ENCODE measurements at places on chromosomes 16 and 17. TPM values are rescaled to one million over a fixed set of nuclear protein-coding genes. Genes with fewer than 3 reads are reported as not detected.

DNA sequence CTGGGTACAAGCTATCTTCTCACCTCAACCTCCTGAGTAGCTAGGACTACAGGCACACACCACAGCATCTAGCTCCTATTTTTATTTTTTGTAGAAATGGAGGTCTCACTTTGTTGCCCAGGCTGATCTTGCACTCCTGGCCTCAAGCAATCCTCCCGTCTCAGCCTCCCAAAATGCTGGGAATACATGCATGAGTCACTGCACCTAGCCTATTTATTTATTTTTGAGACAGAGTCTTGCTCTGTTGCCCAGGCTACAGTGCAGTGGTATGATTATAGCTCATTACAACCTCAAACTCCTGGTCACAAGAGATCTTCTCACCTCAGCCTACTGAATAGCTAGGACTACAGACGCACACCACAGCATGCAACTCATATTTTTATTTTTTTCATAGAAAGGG, 40.1 kb upstream of the RGS9 start:
- no peak for DNase-seq

DNA sequence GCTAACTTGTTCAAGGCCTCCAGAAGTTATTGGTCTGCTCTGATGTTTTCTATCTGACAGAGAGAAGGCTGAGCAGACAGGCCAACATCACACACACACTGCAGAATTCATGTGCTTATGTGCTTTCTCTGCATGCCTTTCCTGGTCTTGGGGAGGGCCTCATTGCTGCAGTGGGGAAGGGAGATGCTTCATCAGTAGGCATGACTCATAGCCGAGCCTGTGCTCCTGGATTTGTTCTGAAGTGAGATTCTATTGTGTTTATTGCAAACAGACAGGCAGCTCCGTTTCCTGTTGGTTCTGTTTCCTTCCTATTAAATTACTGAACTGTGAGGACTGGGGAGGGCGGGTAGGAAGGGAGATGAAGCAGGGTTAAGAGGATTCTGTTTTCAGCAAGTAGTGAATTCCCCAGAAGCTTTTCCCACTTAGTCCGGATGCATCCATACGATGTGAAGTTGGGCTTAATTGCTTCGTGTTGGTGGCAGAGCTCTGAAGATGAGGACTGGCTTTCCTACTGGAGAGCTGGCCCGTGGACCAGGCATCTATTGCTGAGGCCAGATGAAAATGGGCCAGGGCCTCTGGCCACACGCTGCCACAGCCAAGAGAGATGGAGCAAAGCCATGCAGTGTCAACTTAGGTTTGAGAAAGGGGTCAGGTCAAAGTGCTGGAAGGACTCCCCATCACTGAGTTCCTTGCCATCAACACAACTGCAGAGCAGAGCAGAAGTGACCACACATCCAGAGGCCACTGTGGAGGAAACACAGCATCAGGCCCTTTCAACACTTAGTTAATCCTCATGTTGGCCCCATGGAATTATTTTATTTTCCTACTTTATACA, 179.3 kb downstream of the UTP18 start:
- peak; percentile 19 for DNase-seq

- DNase-seq: no peak
Observed at GRCh38 chr17:58412961-58413586, 4.3 kb downstream of the RNF43 start.

- DNase-seq: no peak
Observed at GRCh38 chr16:68227850-68228553, 7.9 kb downstream of the ESRP2 start.

DNA sequence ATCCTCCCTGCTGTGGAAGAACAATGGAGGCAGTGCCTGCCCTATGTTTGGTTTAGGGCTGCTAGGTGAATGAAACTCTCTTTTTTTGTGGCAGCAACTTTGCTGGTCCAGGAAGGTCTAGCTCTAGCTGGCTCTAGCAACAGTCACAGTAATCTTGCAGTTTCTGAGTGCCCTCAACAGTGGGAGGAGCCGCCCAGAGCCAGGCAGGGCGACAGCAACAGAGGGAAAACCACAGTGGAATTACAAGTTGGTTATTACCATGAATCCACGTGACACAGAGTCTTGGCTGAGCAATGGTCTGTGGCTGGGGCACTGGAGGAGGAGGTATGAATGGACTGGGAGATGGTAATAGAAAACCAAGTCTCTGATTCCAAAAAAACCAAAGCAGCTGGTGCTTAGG, 10.3 kb downstream of the HSPB9 start:
- peak; percentile 49 for DNase-seq

- no peak for DNase-seq
Observed at GRCh38 chr16:6362321-6362720, 970.3 kb upstream of the RBFOX1 start.

GRCh38 chr16:12800817-12801216, 2.9 kb downstream of the CPPED1 start:
- no peak for DNase-seq

DNA sequence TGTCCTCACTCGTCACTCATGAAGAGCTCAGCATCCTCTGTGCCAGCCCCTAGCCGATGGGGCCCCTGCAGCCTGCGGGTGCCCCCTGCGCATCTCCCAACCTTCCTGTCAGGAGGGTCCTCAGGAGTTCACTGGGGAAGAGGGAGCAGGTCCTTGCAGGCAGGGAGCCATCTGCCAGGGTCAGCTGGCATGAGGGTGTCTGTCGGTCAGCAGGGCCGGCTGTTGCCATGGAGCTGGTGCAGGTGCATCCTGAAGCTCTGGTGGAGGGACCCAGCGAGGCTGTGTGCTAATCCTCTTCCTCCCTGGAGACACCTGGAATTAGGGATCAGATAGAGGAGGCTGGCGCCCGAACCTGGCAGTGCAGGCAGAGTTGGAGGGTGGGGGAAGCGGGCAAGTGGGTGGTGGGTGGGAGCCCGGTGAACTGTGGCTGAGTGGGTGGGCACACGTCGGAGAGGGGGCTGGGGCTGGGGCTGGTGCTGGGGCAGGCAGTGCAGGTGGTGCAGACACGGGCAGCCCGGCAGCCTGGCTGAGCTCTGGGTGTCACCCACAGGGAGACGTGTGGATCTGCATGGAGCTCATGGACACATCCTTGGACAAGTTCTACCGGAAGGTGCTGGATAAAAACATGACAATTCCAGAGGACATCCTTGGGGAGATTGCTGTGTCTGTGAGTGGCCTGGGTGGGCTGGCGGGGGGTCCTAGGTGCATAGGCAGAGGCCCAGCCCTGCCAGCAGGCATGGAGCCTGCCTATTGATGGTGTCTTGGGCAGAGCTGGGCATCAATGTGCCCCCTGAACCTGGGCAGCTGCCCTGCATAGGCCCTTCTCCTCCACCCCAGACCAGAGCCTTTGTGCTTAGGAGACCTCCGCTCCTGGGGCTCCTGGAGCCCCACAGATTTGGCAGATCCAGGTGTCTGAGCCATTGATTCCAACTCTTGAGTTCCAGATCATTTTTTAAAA, 17.4 kb downstream of the MAP2K3 start:
- no peak for DNase-seq

- no peak for DNase-seq
Observed at GRCh38 chr17:19275457-19276127, 38.4 kb downstream of the EPN2 start.

DNA sequence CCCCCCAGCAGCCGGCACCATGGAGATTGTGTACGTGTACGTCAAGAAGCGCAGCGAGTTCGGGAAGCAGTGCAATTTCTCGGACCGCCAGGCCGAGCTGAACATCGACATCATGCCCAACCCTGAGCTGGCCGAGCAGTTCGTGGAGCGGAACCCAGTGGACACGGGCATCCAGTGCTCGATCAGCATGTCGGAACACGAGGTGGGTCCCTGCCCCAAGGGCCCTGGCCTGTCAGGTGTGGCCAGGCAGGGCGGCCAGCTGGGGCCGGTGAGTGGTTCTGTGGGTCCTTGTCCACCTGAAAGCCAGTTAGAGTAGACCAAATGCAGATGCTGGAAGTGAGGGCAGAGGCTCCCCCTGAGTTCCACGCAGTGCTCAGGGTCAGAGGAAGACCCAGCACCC, 7.8 kb downstream of the DNAI2 start:
- no peak for DNase-seq

DNA sequence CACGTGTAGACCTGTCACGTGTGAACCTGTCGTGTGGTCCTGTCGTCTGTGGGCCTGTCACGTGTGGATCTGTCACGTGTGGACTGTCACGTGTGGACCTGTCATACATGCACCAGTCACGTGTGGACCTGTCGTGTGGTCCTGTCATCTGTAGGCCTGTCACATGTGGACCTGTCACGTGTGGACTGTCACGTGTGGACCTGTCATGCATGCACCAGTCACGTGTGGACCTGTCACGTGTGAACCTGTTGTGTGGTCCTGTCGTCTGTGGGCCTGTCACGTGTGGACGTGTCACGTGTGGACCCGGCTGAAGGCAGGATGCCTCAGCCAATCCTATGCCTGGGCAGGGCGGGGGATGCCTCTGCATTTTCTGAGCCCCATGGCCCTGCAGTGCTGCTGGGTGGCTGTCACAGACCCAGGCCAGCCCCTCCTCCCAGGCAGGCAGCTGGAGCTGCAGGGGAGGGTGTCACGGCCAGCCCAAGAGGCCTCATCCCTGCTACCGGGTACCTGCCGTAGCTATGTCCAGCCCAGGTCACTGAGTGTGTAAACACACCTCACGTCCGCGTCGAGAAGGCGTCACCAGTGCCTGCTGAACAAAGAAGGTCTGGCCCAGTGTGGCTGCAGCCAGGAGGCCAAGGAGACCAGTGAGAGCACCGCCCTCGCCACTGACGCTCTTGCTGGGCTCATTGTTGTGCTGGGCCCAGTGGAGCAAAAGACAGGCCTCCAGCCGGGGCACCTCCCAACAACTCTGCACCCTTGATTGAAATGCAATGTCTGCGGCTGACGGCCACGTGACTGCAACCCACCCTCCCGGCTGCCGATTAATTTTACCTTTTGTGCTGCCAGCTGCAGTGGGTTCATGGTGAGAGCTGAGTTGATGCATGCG, 18.6 kb upstream of the ACSF3 start:
- no peak for DNase-seq

DNA sequence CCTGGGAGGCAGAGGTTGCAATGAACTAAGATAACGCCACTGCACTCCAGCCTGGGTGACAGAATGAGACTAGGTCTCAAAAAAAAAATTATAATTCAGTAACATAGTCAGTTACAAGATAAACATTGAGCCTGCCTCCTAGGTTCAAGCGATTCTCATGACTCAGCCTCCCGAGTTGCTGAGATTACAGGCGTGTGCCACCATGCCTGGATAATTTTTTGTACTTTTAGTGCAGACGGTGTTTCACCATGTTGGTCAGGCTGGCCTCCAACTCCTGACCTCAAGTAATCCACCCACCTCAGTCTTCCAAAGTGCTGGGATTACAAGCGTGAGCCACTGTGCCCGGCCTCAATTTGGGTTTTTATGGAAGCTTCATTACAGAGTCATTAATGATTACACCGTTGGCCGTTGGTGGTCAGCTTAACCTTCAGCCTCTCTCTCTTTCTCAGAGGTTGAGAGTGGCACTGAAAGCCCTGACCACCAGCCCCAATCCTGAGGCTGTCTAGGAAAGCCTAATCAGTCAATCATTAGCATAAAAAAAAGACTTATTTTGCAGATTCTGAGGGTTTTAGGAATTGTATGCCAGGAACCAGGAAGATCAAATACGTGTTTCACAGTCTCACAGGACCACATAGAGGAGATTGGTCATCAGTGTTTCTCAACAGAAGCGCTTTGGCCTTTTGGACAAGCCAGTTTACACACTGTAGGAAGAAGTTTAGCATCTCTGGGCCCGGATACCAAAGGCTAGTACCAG, 1.3 kb upstream of the LRRC37A3 start:
- DNase-seq: no peak

DNA sequence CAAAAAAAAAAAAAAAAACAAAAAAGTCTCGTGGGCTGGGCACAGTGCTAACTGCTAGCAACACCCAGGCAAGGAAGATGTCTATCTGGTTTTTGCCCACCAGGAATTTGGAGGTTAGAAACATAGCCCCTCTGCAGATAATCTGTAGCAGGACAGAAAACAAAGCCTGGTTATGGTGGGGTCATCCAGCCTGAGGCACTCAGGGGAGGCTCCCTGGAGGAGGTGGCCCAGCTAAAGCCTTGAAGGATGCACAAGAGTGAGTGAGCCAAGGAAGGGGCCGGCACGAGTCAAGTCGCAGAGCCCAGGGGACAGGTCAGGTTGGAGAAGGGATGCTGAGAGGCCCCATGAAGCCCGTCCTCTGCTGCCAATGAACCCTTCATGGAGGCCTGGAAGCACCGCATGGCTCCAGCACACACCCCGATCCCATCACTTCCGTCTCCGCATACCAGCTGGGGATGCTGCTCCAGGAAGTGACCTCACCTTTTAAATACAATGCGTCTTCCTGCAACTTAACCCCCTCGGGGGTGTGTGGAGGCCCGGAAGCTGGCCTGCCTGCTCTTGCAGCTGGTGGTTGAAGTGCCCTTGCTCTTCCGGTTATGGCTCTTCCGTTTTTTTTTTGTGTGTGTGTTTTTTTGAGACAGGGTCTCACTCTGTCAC, 86.5 kb downstream of the ENGASE start:
- DNase-seq: no peak

DNA sequence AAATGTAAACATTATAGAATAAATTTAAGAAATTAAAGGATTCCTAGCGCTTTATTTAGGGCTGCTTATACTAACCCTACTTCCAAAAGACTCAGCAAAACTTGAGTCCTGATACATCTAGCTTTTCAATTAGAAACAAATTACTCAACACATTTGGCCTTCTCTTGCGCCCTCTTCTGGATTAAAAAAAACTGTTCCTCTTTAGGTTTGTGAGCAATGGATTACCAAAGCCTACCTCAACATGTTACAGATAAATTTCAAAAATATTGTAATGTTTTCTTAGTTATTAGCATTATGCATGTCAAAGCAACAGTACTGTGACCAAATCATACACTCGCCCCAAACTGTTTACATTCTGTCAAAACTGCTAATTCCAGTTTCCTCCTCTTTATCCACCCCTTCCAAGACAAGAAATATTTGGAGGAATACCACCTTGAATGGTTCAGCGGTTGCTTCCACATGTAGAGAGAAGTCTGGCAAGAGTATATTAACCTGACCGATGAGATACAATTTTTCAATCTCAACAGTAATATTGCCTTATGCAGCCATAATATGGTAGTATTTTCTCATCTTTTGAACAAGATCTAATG, 2.7 kb downstream of the NUFIP2 start:
- no peak for DNase-seq

GRCh38 chr16:89898201-89898967, 20.3 kb upstream of the MC1R start:
- no peak for DNase-seq

DNA sequence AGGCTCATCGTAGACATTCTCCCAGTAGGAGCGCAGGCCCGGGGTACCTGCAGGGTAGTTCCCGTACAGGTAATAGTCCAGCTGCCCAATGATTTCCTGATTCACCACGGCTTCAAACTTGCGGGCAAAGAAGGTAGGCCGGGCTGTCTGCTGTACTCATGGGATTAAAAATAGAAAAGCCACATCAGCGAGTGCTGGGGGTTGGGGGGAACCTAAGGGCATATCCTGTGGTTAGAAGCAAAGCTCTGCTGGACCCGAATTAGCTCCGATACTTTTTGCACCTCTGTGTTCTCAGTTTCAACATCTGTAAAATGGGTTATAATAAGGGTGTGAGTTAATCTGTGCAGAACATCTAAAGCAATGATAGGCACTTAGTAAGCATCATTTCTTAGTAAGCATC, 336.2 kb downstream of the XYLT1 start:
- DNase-seq: no peak

GRCh38 chr16:65037556-65037955, 84.3 kb downstream of the CDH11 start:
- DNase-seq: no peak

Gene NPIPA2
- total RNA-seq: not detected

Gene CES5A
- 0.16 TPM for total RNA-seq

Gene ABCC12
- total RNA-seq: 1.2 TPM

Gene CYGB
- 1.2 TPM for total RNA-seq

Gene KRTAP2-3
- not detected for total RNA-seq

Gene CDH1
- 1.1 TPM for total RNA-seq

Gene KRTAP4-9
- total RNA-seq: not detected

Gene TNFRSF17
- total RNA-seq: not detected

Gene MYH2
- total RNA-seq: 0.62 TPM

Gene GP1BA
- not detected for total RNA-seq

Data from occipital lobe (tissue), 3 donors.